ENCODE measurements at places on chromosomes 11 and 22.
A peak's percentile ranks its signal among the peaks of the same experiment; 100 is the strongest.

DNA sequence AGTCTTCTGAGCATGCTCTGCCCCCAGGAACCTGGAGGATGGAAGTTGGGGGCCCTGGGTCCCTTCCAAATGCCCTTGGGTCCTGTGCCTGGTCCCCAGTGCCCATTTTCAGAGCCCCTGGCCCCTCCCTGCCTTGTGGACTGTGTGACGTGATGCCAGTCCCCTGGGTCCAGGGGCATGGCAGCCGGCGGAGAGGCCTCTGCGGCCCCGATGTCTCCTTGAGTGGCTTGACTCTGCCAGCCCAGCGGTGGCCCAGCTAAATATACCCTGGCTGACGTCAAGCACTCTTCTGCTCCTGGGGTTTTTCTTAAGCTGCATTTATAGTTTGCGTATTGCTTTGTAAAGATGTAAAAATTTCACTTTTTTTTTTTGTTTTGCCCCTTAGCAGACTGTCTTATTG lies 35.2 kb upstream of the PARVG start:
- DNase-seq, result no peak

DNA sequence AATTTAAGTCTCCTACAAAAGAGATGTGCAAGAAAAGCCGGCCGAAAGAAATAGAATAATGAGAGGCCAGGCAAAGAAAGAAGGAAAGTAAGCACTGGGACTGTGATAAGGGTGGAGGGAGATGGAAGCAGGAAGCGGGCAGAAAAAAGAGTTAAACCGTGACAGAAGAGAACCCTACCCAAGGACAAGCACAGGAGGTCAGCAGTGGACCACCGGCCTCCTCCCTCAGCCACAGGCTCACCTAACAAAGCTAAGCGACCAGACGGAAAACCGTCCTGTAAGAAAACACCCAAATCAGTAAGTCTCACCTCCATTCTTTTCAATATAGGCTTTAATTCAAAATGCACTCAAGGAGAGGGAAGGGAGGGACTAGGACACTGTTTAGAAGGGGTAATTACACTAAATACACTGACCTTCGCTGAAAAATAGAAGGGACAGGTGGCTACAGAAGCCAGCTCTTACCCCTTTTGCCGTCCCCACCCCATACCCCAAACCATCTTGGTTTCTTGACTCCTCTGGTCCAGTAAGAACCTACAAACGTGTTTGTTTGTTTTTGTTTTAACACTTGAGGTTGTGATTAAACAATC lies 1.9 kb downstream of the FAM181B start:
- no peak for DNase-seq

DNA sequence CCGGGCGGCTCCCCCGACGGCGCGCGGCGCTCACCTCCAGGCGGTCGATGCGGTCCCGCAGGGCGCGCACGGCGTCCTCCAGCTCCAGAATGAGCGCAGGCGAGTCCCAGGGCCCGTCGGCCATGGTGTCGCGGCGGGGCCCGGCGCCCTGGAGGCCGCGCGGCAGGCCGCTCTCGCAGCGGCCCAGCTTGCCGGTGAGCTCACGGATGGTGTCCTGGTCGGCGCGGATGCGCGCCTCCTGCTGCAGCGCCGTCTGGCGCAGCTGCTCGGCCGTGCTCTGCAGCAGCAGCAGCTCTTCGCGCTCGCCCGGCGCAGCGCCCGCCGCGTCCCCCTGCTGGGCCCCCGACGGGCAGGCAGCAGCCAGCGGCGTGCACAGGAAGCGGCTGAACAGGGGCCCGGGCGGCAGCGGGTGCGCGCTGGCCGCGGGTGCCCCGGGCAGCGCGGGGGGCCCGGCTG lies 599 bp downstream of the NPTXR start:
- peak; percentile 43 for DNase-seq

- no peak for DNase-seq
Measured at GRCh38 chr11:111413849-111414248, 34.8 kb upstream of the POU2AF1 start.

DNA sequence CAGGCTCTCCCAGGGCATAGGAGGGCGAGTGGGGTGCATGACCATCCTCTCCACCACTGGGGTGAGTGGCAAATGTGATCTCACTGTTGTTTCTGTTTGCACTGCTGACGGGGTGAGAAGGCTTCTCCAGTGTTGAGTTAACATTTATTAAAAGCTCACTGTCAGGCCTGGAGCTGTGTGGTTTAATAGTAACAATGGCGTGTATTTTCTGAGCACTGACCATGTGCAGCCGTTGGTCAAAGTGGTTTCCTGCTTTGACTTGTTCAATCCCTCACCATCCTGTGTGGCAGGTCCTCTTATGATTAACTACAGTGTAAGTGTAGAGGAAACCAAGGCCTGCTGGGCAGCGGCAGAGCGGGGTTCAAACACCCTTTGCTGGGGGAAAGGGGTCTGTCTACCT lies 4.4 kb downstream of the A4GALT start:
- DNase-seq, result no peak

DNA sequence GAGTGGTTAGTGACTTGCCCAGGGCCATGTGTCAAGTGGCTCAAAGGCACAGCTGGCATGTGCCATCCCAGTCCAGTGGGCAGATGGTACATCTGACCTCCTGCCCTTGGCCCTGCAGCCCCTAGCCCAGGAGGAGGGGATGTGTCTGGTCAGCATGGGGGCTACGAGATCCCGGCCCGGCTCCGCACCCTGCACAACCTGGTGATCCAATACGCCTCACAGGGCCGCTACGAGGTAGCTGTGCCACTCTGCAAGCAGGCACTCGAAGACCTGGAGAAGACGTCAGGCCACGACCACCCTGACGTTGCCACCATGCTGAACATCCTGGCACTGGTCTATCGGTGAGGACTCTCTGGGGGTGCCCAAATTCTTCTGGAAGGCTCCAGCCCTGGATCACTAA lies 5.7 kb upstream of the RAB1B start:
- no peak for DNase-seq

DNA sequence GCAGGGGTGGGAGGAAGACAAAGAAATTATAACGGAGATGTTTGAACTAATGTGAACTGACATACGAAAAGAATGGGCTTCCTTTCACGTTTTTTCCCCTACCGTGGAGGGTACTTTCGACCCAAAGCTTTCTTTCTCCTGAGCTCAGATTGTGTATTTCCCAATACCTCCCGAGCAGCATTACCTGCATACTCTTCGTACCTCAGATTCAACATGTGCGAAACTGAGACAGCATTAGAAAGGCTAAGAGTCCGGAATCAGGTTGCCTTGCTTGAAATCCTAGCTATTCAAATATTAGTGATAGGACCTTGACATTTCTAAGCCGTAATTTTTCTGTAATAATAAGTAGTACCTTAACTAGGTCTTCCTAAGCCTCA lies 778 bp upstream of the PAK1 start:
- DNase-seq, result no peak
